ENCODE measurements at places on chromosomes 1 and 21. TPM values are rescaled to one million over a fixed set of nuclear protein-coding genes. Genes with fewer than 3 reads are reported as not detected.

GRCh38 chr1:87953732-87954344 is 625.2 kb downstream of the LMO4 start:
- H3K36me3 ChIP-seq = no peaks in the 10 kb centered on the region
- DNase-seq = peak; percentile 58
- no peak overlapping the region for H3K27ac ChIP-seq
- H3K27me3 ChIP-seq = no peaks in the 10 kb centered on the region

DNA sequence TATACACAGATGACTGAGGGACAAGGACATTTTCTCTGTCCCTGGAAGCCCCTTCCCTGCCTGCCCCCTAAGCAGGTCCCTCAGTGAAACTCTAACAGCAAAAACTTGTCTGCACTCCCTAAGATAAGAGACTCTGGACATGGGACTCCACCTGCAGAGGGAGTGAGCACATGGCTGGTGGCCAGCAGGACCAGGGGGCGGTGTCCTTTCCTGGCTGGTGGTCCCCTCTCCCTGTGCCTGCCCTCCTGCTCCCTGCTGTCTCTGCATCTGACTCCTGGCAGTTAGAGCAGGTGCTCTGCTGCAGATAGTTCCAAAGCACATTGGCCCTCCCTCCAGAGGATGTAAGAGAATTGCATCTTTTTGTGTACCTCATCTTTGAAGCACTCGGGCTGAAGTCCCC is 215.5 kb downstream of the GRIK3 start:
- no peaks in the 10 kb centered on the region for H3K27me3 ChIP-seq
- no peak overlapping the region for H3K4me3 ChIP-seq
- no peak for DNase-seq
- no peaks in the 10 kb centered on the region for H3K4me1 ChIP-seq
- H3K27ac ChIP-seq = no peak overlapping the region

- H3K36me3 ChIP-seq = no peaks in the 10 kb centered on the region
- no peak overlapping the region for H3K27ac ChIP-seq
- H3K27me3 ChIP-seq = no peaks in the 10 kb centered on the region
These were observed 83.5 kb downstream of the DENND1B start for GRCh38 chr1:197691816-197692215.

The B3GALT5 gene
- total RNA-seq = 0.73 TPM

GRCh38 chr1:56644919-56645676 is at the start of gene PRKAA2:
Gene PRKAA2, plus strand, starts transcription at chr1:56645314. Its CDS starts 74 bp downstream, at chr1:56645388.
- H3K4me3 ChIP-seq = peak within 1 kb of the TSS; percentile 73
- H3K36me3 ChIP-seq = no peaks in the 10 kb centered on the region
- peak; percentile 55 for DNase-seq
- H3K27me3 ChIP-seq = no peaks in the 10 kb centered on the region

DNA sequence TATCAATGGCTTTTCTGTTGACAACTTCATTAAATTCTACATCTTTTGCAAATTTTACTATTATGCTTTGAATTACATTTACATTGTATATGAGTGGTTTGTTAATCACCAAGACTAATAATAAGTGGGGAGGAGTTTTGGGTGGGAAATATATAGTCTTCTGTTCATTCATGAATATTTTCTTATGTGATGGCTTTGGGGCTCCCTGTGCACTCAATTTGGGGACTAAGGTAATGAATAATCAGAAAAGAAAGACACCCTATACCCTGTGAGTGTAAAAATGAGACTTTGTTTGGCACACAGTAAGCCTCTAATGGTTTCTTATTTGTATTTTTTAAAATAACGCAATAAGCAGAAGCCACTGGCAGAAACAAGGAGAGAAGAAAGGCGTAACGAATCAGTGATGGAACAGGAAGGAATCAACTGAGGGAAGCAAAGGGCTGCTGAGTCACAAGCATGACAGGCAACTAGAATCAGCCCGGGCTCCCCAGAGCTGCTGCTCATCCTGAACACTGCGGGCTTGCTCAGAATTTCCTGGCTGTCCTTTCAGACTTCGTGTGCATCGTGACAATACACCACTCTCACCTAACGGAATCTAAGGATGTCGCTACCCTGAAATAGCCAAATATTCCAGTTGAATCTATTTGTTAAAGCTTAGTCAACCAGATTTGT is 20.8 kb upstream of the RGS2 start:
- no peak overlapping the region for H3K4me3 ChIP-seq
- H3K36me3 ChIP-seq = no peaks in the 10 kb centered on the region
- DNase-seq = no peak
- H3K27me3 ChIP-seq = no peaks in the 10 kb centered on the region
- H3K27ac ChIP-seq = no peak overlapping the region
- H3K4me1 ChIP-seq = no peaks in the 10 kb centered on the region

The AKR7A3 gene
- 3.5 TPM for total RNA-seq

The MROH9 gene
- total RNA-seq = not detected

- no peaks in the 10 kb centered on the region for H3K27me3 ChIP-seq
- DNase-seq = no peak
- no peaks in the 10 kb centered on the region for H3K36me3 ChIP-seq
These were observed 1.8 kb downstream of the OBSCN start for GRCh38 chr1:228209657-228210056.

DNA sequence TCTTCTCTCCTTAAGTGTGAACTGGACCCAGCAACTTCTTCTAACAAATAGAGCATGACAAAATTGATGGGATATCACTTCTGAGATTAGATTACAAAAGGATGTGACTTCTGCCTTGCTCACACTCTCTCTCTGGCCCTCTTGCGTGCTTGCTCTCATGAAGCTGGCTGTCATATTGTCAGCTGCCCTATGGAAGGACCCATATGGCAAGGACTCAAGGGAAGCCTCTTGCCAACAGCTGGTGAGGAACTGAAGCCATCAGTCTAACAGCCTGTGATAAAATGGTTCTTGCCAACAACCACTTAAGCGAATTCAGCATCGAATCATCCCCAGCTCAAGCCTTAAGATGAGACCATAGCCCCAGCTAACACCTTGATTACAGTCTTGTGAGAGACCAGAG is 4.8 kb upstream of the TLR5 start:
- H3K27me3 ChIP-seq = no peaks in the 10 kb centered on the region
- peaks cover 6% of the 10 kb centered on the region for H3K4me1 ChIP-seq

The VAV3 gene
- 2.4 TPM for total RNA-seq

The AP4B1 gene
- 21.2 TPM for total RNA-seq

- no peaks in the 10 kb centered on the region for H3K27me3 ChIP-seq
- H3K36me3 ChIP-seq = no peaks in the 10 kb centered on the region
- H3K4me3 ChIP-seq = no peak overlapping the region
- no peak for DNase-seq
These were observed 40.5 kb upstream of the C21orf91 start for GRCh38 chr21:17859661-17860060.

GRCh38 chr1:17955302-17956285 is 152.0 kb upstream of the IGSF21 start:
- H3K4me3 ChIP-seq = no peak overlapping the region
- no peaks in the 10 kb centered on the region for H3K4me1 ChIP-seq
- no peaks in the 10 kb centered on the region for H3K27me3 ChIP-seq
- no peaks in the 10 kb centered on the region for H3K36me3 ChIP-seq
- no peak overlapping the region for H3K27ac ChIP-seq
- no peak for DNase-seq

- H3K27me3 ChIP-seq = no peaks in the 10 kb centered on the region
- H3K4me1 ChIP-seq = no peaks in the 10 kb centered on the region
- H3K36me3 ChIP-seq = no peaks in the 10 kb centered on the region
- no peak overlapping the region for H3K27ac ChIP-seq
- H3K4me3 ChIP-seq = no peak overlapping the region
These were observed 320.9 kb upstream of the PROX1 start for GRCh38 chr1:213666922-213667321.

DNA sequence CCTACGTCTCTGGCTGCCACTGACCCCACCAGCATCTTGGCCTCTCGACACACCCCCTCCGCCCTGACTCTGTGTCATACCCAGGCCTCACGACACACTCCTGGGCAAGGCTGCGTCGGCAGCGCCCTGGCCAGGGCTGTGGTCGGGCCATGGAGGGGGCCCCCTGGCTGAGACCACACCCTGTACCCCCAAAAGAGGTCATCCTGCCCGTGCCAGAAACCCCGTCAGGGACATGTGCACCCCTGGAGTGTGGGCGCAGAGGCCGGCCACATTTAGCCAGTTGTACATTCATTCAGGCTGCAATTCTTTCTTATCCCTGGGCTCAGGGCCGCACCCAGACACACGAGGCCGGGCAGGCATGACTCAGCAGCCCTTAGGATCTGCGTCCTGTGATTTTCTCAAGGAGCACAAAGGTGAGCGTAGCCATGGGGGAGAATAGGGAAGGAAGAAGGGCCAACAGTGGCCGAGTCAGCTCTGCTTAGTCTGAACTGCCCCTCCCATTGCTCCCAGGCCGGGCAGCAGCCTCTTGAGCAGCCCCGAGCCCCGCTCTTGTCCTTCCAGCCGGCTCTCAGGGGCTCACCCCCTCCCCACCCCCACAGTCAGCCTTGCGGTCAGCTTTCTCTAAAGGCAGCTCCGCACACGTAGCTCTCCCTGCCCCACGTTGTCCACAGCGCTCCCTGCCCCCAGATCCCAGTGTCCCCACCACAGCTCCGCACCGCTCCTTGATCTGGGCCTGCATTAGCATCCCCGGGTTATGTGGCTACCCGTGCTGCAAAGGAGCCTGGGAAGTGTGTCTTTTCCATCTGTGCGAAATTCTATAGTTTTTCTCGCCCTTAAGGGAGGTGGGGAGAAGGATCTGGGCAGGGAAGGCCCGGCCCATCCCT is 7.9 kb downstream of the CSTB start:
- no peak overlapping the region for H3K27ac ChIP-seq
- no peaks in the 10 kb centered on the region for H3K36me3 ChIP-seq
- peaks cover 7% of the 10 kb centered on the region for H3K4me1 ChIP-seq
- DNase-seq = peak; percentile 40

The NHLH1 gene
- total RNA-seq = 0.20 TPM

- H3K27ac ChIP-seq = no peak overlapping the region
- H3K4me1 ChIP-seq = no peaks in the 10 kb centered on the region
- no peaks in the 10 kb centered on the region for H3K36me3 ChIP-seq
- H3K4me3 ChIP-seq = no peak overlapping the region
- no peak for DNase-seq
These were observed 164.8 kb downstream of the PLPPR5 start for GRCh38 chr1:98839840-98840239.

The PGLYRP3 gene
- not detected for total RNA-seq

The C4BPA gene
- total RNA-seq = 0.38 TPM

DNA sequence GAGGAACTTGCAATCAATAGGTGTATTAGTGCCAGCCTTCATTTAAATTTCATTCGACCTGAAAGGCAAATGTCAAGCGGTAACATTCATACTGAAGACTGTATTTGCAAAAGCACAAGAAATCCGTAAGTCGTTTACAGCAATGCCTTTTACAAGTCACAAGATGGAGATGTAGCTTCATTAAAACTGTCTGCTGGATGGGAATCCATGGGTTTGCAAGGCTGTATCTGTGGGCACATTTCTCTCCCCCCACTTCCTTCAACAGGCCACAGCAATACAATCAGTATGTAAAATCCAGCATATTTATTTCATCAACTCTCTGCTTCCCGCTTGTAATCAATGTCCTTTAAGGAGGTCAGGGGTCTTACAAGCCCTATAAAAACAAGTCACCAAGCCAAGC is 147.1 kb downstream of the SLC45A1 start:
- H3K36me3 ChIP-seq = no peaks in the 10 kb centered on the region
- H3K27ac ChIP-seq = no peak overlapping the region
- peaks cover 21% of the 10 kb centered on the region for H3K4me1 ChIP-seq
- no peak for DNase-seq
- H3K27me3 ChIP-seq = no peaks in the 10 kb centered on the region

- no peak for DNase-seq
- no peak overlapping the region for H3K4me3 ChIP-seq
- H3K27ac ChIP-seq = no peak overlapping the region
- H3K4me1 ChIP-seq = no peaks in the 10 kb centered on the region
These were observed 1.6 kb downstream of the UTP11 start for GRCh38 chr1:38014171-38014570.

The CFAP107 gene
- not detected for total RNA-seq

DNA sequence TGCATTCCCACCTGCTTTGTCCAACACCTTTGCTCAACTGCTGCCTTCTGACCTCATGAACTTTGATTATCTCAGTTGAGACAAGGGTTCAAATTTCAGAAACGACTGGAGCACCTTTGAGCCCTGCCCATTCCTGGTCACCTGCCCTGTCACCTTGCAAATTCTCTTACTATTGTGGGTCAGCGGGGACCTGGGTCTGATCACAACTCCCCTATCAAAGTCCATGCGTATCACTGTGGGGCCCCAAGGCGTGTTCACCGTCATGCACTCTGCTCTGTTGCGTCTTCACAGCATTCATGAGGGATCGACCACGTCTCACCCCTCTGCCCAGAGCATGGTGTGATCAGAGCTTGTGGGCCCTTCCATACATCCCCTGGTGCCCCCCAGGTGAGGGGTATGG is 12.9 kb downstream of the PTPRF start:
- H3K4me1 ChIP-seq = peaks cover 25% of the 10 kb centered on the region
- no peak overlapping the region for H3K4me3 ChIP-seq
- H3K36me3 ChIP-seq = no peaks in the 10 kb centered on the region
- DNase-seq = no peak

DNA sequence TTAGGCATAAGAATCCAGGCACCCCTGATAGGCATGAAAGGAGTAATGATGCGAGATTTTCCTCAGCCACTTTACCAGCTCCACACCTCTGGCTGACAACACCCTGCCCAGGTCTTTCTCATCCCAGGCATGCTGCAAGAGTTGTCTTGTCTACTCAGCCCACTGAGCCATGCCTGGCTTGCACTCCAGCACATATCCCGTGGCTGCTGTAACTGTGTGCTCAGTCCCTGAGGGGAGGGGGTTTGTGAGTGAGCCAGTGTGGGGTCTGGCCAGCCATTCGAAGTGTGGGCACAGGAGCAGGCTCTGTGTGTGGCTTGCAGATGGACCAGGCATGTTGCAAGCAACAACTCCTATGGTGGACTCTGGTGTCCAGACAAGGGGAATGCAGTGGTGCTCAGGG is 529.6 kb downstream of the ADGRL2 start:
- no peaks in the 10 kb centered on the region for H3K4me1 ChIP-seq
- no peaks in the 10 kb centered on the region for H3K36me3 ChIP-seq
- no peak overlapping the region for H3K27ac ChIP-seq
- DNase-seq = no peak
- H3K27me3 ChIP-seq = no peaks in the 10 kb centered on the region
- H3K4me3 ChIP-seq = no peak overlapping the region

The C8B gene
- total RNA-seq = not detected

The WNT4 gene
- 11.8 TPM for total RNA-seq

The RIPK4 gene
- total RNA-seq = 0.90 TPM

DNA sequence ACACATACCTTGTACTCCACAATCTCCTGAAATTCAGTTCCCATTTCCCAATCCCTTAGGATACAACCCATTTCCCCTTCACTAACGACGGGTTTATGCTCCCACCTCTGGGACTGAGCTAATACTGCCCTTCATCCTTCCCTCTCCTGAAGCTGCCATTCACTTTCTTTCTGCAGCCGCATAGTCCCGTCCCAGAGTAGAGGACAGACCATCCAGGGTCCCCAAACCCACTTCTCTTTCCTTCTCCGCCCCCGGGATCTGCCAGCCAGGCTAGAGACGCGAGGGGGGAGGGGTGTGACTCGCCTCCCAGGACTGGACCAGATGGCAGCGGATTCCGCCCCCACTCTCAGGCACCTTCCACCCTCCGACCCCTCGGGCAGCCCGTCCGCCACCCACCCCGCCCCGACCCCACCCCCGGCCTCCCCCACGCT is 679 bp downstream of the ABL2 start:
- H3K4me1 ChIP-seq = peaks cover 2% of the 10 kb centered on the region
- H3K4me3 ChIP-seq = peak overlapping the region; percentile 82
- DNase-seq = peak; percentile 61
- no peaks in the 10 kb centered on the region for H3K27me3 ChIP-seq
- no peak overlapping the region for H3K27ac ChIP-seq

GRCh38 chr1:185427264-185427663 is 110.2 kb upstream of the IVNS1ABP start:
- H3K4me1 ChIP-seq = no peaks in the 10 kb centered on the region
- DNase-seq = no peak
- H3K4me3 ChIP-seq = no peak overlapping the region
- H3K27me3 ChIP-seq = no peaks in the 10 kb centered on the region
- H3K36me3 ChIP-seq = no peaks in the 10 kb centered on the region

Data from ovary (tissue), 10 donors.